NCI-H1105 treated with DMSO at 0.1 percent for 48 hours (cell line): ENCODE measurements at places on chromosomes 3 and 15.

DNA sequence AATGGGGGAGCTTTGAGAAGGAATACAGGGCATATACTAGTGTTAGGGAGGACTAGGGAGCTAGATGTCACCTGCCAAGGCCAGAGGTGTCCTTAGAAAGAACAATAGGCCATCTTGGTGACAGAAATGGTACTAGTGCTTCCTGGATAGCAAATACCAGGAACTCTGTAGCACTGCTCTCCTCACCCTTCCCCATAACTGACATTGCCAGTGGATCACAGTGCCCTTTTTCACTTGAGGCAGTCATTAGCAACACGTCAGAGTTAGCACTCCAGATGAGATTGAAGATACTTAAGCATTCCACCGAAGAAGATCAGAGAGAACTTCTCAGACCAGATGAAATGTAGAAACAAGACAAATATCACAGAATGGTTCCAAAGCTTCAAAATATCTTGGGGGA is 103.1 kb upstream of the PDZRN3 start:
- DNase-seq: no peak

GRCh38 chr15:33454346-33454745 is 143.6 kb downstream of the RYR3 start:
- DNase-seq: no peak

DNA sequence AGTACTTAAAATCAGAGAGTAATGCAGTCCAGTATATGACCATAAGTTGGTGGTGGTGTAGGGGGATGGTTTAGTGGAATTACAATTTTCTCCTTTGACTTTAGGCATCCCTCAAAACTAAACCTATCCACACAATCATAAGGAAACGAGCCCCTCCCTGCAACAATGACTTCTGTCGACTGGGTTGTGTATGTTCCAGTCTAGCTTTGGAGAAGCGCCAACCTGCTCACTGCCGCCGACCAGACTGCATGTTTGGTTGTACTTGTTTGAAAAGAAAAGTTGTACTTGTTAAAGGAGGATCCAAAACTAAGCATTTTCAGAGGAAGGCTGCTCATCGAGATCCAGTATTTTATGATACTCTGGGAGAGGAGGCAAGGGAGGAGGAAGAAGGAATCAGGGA is 52.8 kb downstream of the MGA start:
- no peak for DNase-seq

DNA sequence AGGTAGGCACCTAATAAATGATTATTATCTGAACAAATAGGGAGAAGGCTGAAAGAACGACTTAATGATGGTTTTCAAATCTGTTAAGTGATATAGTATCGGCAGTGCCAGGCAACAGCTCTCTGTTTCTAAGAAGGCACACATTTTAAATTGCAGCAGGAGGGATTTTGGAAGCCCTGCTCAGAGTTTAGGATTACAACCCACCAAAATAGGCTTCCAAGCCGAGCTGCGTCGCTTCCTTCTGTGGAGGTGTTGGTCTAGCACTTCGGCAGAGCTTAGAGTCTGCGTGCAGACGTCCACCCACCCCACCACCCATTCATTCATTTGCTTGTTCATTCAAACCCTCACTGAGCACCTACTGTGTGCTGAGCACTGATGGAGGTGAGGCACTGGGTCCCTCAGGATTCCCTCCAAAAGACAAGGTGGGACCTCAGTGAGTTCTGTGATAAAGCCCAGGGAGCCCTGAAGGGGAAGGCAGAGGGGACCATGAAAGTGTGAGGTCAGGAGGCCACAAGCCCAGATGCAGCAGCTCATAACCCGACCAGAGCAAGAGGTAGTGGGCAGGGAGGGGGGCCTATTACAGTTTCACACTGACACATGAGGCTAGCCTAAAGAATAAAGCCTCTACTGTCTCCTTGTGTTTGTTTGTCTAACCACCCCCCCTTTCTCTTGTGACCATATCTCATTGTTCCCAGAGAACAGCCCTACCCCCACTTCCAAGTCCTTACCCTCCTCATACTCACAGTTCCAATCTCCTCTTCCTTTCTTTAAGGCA is 8.9 kb downstream of the ADCY5 start:
- no peak for DNase-seq

- no peak for DNase-seq
Measured at GRCh38 chr3:37489355-37489754, 315.0 kb upstream of the LRRFIP2 start.

DNA sequence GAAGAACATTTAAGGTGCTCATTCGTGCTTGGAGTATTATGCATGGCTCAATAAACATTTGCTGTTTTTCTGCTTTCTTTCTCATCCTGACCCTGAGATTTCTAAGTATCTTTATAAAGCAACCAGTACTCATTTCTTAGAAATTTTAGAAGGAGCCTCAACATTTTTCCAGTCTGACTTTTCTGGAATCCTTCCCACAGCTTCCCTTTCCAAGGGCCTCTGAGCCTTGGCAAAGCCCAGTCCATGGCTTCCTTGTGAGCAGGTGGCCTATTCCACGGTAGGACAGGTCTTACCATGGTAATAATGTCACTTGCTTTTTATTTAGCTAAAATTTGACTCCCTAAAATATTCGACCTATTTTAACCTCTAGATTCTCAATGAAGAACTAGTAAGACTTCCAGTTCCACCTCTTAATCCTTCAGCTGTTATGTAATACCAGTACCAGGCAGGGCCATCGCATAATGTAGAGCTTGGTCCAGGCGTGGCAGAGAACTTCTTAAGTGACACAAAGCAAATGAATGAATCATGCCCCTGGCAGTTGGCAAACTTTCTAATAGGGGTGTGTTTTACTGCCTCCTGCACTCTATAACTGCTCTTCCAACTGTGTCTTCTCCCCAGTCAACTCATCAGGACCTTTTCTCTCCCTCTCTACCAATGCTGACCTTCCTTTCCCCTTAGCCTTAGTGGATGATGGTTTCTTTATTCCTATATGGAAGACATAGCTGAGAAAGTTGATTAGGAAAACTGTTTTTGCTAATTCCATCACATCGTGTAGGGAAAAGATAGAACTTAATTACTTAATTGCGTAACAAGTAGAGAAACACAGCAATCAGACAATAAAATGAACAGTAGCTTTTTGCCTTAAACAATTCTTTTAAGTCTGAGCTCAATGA is 894 bp upstream of the TM4SF4 start:
- DNase-seq: no peak

- DNase-seq: no peak
Measured at GRCh38 chr3:182078316-182078715, 366.6 kb downstream of the SOX2 start.

DNA sequence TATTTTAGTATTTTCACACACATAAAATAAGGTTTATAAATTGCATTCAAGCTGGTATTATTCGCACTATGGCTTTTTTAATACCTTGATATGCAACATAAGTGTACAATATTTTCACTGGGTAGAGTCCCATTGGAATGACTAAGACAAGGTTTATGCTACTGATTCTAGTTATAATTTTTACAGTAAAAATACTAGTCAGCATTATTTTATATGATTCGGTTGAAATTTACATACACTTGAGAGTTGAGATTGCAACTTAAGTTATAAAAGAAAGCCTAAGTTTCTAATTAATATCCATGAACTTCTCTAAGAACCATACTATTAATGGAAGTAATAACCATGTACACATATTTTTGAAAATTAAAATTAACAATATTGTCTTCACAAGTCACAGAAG is 723.9 kb upstream of the NR2F2 start:
- DNase-seq: no peak

DNA sequence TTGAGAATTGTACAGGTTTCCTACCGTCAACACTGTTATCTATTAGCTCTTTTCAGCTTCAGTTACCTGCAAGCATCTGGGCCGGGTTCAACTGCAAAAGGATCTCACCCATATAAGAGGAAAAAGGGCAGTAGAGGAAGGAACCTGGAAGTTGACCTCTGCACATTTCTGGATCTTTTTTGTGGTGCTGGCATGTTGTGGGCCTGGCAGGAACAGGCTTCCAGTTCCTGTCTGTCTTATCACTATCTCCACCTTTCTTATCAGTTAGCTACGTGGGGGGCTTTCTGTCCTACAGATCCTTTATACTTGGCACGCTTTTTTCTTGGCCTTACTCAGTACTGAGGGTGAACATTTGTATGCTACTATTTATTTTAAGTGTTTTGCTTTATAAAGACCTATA is 42.2 kb upstream of the TJP1 start:
- no peak for DNase-seq

GRCh38 chr3:141321109-141321497 is 47.2 kb upstream of the ZBTB38 start:
- DNase-seq: no peak

DNA sequence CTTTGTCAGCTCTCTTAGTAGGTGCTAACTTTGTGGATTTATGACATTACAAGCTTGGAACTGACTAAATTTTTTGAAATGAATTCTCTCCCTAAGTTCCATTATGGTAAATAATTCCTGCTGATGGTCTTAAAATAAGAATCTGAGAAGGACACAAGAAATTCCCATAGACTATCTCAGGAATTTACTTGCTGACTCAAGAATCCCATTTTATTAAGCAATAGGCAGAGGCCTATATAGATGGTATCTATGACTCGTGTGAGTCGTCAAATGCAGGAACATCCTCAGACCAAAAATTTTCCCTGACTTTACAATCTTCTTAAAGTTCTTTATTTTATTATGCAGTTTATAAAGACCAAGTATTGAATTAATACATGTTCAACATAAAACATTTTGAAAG is 30.7 kb upstream of the CBLB start:
- DNase-seq: no peak

DNA sequence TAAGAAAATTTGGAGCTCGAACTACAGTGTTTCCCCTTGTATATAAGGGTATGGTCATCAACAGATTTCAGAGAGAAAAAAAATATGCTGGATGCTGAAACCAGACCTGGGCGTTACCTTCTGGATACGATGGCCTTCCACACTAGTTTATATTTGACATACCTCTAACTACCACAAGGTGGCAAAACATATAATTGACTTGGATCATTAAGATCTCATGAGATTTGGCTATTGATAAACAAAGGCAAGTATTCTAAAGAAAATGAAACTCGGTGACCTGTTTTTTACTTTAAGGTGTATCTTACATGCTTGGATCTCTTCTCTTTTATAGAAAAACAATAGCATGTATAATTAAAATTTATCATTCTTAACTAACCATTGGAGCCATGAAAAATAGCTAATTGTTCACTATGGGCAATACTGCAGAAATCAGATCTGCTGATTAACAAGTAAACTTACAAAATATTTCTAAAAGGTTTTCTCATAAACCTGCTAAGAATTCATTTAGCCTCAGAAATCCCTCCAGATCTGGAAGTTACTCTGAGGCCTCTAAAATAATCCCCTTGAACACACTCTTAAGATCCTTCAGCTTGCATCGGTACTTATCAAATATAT is 300.6 kb upstream of the KCNH8 start:
- peak; percentile 4 for DNase-seq

- no peak for DNase-seq
Measured at GRCh38 chr3:61136191-61136590, 115.1 kb downstream of the FHIT start.

- DNase-seq: no peak
Measured at GRCh38 chr3:122030381-122031122, 8.5 kb upstream of the ILDR1 start.

DNA sequence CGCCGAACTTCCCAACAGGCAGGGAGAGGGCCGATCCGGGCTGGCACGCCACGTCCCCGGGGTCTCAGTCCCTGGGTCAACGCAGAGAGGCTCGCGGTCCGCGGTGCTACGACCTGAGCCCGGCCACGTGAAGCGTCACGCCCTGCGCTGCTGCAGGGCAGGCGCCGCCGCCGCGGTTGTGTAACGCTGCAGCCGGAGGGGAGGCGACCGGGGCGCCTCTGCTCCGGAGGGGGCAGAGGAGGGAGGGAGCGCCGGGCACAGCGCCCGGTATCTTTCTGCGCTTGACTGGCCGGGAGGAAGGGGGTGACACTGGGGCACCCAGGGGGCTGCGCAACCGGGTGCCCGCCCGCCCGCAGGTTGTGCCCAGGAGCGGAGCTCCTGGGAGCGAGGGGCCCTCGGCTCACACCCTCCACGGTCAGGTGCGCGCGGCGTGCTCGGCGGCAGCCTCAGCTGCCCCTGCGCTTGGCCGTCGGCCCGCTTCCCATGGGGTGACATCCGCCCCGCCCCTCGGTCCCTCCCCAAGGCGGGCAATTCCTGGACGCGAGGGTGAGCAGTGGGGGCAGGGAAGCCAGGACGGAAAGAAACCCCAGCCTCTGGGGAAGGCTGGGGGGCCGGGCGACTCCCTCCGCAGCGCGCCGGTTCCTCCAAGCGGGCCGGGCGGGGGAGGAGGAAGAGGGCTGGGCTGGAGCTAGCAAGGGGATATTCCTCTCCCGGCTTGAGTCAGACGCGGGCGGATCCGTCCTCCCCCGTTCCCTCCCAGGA is 852 bp upstream of the BHLHE40 start:
- DNase-seq: peak; percentile 50

DNA sequence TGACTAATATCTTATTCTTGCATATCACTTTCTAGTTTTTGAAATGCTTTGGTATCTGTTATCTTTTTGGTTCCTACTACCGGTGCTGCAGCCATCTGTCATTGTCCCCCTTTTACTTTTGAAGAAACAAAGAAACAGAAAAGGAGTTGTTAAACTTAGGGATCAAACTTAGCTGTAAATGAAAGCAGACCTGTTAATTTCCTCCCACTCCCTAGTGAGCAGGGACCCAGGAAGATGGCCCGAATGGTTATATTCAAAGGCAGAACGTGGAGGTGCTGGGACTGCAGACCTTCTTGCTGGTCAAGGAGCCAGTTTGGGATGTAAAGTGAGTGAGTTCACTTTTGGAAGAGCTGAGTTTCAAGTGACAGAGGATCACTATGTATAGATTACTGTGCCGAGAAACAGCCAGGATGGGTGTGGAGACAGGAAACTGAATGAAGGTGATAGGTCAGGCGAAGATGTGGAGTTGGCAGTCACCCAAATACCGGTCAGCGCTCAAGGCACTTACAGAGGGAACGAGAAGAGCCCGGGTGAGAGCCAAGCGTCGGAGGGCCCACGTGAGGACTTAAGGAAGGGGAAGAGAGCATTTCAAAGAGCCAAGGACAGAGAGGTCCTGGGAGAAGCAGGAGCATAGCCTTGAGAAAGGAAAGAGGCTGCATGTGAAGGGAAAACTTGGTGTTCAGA is 20.1 kb downstream of the KBTBD8 start:
- peak; percentile 14 for DNase-seq

DNA sequence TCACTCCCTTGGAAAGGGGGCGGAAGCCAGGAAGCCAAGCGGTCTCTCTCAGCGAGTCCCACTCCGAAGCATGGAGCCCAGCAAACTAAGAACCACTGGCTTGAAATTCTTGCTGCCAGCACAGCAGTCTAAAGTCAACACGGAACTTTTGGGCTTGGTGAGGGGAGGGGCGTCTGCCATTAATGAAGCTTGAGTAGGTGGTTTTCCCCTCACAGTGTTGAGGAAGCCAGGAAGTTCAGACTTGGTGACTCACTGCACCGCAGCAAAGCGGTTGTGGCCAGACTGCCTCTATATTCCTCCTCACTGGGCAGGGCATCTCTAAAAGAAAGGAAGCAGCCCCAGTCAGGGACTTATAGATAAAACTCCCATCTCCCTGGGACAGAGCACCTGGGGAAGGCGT is 665.4 kb upstream of the CBLB start:
- DNase-seq: no peak

- no peak for DNase-seq
Measured at GRCh38 chr3:157752554-157752953, 249.3 kb upstream of the VEPH1 start.
